NCI-H1436 treated with DMSO at 0.1 percent for 48 hours (cell line): ENCODE measurements at places on chromosomes 6 and 20.

GRCh38 chr6:157571950-157572349 lies 191.0 kb downstream of the ZDHHC14 start:
- DNase-seq: no peak

GRCh38 chr20:56173438-56173837 lies 75.1 kb upstream of the MC3R start:
- no peak for DNase-seq

DNA sequence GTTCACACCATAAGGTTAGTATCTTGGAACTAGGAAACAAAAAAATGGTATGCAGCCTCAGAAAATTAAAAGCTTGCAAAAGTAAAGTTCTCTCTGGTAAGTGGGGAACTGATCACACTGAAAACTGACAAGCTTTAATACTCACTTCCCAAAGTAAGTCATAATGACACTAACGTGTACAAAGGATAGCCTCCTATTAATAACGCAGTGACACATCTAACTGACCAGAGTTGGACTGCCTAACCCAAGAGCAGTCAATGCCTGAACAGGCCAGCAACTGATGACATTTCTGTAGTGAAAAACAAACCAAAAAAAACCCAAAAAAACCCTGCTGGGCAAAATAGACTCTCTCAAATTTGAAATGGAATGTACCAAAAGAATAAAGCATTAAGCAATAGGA lies 30.7 kb downstream of the CHD6 start:
- DNase-seq: no peak

DNA sequence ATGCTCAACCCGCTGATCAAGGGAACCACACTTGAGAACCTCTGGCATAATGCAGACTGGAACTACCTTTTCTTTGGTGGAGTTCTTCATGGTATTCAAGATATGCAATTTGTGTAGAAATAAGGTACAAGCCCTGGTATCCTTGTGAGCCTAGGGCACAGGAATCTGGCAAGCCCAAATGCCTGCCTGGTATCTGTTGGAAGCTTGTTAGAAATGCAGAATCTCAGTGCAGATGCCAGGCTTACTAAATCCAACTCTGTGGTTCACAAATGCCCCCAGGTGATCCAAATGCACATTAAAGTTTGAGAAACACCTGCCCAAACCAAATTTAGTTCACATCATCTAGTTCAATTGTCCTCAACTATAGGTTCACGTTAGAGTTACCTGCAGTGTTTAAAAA lies 159.8 kb upstream of the LAMP5 start:
- DNase-seq: no peak

- DNase-seq: no peak
Observed at GRCh38 chr6:1424306-1424927, 35.0 kb downstream of the FOXF2 start.

DNA sequence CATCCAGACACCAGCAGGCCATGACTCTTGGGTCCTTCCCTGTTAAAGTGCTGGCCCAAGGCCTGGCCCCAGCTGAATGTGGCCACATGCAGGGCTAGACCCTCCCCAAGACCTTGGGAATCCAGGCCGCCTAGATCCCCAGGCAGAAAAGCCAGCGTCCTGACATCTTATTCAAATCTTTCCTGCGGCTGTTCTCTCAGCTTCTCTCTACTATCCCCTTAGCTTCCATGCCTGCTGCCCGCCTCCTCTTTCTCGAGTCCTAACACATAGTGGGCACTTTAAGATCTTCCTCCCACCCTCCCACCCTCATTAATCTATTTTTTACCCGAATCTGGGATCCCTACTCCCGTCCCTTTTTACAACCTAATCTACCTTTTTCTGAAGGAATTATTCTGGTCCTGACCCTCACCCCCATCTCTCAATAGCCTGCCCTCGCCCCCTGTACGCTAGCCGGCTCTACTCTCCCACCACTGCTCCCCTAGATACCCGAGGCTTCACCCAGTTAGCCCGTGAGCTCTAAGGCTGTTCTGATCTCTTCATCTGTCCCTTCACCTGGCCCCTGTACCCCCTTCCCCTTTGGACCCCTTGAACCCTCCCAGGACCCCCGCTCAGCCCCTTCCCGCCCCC lies at the start of gene CCHCR1:
Gene CCHCR1, minus strand, starts transcription at position 290 of the 627 bp plus-strand sequence. Its CDS starts 202 bp downstream, at position 88.
- no peak for DNase-seq

- no peak for DNase-seq
Observed at GRCh38 chr6:36679043-36679833, 724 bp downstream of the CDKN1A start.

DNA sequence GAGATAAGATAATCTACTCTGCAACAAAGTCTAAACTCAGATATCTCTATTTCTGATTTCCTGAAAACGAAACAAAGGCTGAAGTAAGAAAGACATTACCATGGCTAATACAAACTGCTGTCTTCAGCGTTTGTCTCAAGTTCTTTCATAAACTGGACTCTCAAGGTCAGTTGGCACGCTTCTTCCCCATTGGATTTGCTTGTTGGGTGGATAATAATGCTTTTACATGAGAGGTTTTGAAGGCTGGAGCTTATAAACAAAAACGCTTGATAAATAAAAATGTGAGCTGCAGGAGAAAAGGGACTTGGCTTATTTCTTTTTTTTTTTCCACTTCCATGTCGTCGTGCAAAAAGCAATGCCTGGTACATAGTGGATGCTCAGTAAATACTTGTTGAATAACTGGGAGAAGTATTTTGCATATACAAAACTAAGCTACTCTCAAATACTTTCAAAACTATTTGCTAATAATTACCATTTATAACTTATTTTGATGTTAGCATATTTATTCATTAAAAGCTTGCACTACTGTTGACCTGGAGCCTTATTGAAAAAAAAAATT lies 65.7 kb upstream of the EEF1A1 start:
- DNase-seq: no peak

DNA sequence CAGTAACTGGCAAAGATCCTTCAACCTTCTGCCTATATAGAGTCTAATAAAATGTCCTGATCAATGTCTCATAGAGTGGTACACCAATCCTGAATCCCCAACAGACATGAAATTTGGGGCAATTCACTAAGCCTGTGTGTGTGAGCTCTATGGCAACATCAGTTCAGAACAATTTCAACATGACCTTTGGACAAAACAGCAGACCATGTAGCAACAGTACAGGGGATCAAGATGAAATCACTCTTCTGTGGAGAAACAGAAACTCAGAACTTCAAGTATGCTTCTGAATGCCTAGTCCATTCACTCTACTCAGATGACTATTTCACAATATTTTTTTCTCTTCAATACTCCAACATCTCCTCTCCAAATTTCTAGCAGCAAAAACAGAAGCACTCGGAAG lies 49.1 kb upstream of the OPRM1 start:
- no peak for DNase-seq

GRCh38 chr20:33081411-33082154 lies 2.1 kb downstream of the BPIFB4 start:
- no peak for DNase-seq

DNA sequence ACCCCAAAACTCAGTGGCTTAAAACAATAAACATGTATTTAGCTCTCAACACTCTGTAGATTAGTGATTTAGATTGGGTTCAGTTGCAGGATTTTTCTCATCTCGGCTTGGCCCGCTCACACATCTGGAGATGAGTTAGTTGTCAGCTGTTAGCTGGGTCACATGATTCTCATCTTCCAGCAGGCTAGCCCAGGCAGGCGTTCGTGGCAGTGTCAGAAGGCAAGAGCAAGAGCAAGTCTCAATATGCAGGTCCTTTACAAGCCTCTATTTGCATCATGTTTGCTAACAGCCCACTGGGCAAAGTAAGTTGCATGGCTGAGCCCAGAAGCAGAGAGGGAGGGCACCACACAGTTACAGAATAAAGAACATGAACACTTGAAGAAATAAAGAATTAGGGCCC lies 83.6 kb upstream of the MYLIP start:
- DNase-seq: no peak

GRCh38 chr6:6866656-6867403 lies 240.9 kb upstream of the RREB1 start:
- no peak for DNase-seq

- DNase-seq: no peak
Observed at GRCh38 chr6:31479933-31480535, 17.9 kb upstream of the MICB start.

GRCh38 chr6:1596088-1596852 lies 13.4 kb upstream of the FOXC1 start:
- no peak for DNase-seq

GRCh38 chr6:154518396-154518795 lies 7.9 kb upstream of the CNKSR3 start:
- no peak for DNase-seq

GRCh38 chr20:17572034-17572638 lies 2.3 kb downstream of the DSTN start:
- no peak for DNase-seq

DNA sequence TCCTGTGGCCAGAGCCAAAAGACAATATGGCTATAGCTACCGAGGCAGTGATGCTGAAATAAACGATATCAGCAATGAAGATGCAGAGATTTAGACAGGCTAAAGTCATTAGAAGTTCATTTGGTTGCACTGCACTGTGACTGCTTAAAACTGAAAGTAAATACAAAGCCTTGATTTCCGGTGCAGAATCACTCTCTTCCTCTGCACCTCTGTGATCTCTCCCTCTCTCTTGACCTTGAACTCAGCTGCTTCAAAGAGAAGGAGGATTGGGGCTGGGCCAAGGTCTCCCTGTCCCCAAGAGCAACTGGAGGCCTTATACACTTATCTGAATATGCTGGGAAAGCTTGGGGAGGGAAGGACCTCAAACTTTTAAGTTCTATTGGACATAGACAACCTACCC lies 34.6 kb upstream of the SPACA1 start:
- no peak for DNase-seq

DNA sequence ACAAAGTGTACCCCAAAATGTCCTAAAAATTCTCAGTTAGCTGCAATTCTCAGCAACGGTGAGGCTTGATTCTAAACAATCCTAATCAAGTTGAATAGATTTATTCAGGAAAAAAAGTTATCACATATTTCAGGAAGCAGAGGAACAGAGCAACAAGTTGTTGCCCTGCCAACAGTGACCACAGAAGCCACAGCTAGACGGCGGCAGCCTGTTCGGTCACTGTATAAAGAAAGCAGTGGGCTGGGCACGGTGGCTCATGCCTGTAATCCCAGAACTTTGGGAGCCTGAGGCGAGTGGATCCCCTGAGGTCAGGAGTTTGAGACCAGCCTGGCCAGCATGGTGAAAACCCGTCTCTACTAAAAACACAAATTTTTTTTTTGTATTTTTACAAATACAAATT lies 171.2 kb upstream of the BMP5 start:
- no peak for DNase-seq

- no peak for DNase-seq
Observed at GRCh38 chr6:8103726-8104125, 1.4 kb upstream of the EEF1E1 start.

GRCh38 chr6:134735461-134735860 lies 214.4 kb downstream of the ALDH8A1 start:
- no peak for DNase-seq

DNA sequence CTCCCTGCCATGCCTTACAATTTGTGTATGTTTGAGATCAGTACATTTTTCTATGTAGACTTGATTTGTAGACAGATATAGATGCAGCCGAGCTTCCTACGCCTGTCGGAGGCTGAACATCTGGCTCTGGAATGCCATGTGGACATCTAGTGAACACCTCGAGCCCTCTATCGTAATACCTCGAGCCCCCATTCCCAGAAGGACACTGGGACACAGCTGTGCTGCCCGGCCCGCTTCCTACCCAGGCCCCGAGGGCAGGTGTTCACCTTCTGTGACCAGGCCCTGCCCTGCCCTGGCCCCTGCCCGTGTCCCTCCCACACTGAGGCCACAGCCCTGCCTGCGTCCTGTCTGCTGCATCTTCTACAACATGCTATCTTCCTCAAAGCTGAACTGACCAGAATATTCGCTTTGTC lies 12.9 kb downstream of the RPS6KA2 start:
- no peak for DNase-seq

- DNase-seq: no peak
Observed at GRCh38 chr6:150026976-150027805, 1.9 kb upstream of the RAET1L start.

DNA sequence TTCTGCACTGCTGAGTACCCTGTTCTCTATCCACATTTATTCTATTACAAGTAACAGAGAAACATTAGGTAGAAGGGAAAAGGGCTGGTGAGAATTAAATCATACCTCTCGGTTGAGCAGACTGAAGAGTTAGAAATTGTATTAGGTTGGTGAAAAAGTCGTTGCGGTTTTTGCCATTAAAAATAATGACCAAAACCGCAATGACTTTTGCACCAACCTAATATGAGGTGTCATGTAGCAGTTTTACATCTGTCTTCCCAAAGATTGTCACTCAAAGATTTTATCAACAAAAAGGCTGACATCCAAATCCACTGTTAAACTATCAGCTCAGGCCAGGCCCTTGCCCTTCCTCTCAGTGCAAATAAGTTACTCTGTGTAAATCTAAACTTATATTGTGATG lies 28.3 kb upstream of the GRIK2 start:
- no peak for DNase-seq

DNA sequence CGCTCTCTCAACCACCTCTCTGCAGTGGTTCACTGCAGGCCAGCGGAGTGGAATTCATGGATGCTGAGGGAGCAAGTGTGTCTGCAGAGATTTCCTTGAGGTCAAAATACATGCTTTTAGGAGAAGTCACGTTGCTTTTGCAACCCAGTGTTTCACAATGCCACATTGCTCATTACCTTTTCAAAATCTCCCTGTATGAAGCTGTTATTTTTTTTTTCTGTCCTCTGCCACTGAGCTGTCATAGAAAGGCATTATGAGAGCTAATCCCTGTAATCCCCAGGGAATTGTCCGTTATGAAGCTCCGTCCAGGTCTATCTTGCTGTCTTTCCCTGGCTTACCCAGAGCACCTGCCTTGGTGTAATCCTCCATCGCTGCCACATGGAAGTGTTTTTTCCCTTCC lies 60.5 kb upstream of the SLC22A23 start:
- DNase-seq: no peak

DNA sequence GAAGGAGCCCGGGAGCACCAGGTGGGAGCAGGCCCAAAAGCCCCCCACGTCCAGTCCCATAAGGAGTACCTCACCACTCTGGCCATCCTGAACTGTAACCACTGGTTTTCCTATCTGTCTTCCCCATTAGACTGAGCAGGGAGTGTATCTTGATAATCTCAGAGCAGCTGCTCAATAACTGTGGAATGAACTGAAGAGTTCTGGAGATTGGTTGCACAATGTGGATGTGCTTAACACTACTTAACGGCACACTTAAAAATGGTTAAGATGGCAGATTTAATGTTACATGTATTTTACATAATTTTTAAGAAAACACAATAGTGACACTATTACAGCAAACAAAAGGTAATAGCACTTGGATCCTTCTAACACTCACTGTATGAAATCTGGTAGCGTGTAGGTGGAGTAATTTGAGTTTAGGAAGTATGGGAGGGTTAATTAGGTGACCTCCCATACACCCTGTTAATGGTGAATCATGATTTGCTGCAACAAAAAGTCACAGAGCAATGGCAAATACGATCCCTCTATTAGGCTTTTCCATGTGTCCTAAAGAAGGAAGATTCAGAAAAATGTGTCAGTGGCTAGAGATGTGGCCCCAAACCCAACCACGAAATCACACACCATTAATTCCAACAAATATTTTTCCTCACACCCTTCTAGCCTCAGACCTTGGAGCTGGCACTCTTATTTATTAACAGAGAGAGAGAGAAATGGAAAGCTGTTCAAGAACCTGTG lies 18.4 kb downstream of the TRAM2 start:
- no peak for DNase-seq

GRCh38 chr6:130115036-130115435 lies 96.7 kb downstream of the L3MBTL3 start:
- no peak for DNase-seq
